ENCODE measurements at places on chromosomes 3 and 15.

DNA sequence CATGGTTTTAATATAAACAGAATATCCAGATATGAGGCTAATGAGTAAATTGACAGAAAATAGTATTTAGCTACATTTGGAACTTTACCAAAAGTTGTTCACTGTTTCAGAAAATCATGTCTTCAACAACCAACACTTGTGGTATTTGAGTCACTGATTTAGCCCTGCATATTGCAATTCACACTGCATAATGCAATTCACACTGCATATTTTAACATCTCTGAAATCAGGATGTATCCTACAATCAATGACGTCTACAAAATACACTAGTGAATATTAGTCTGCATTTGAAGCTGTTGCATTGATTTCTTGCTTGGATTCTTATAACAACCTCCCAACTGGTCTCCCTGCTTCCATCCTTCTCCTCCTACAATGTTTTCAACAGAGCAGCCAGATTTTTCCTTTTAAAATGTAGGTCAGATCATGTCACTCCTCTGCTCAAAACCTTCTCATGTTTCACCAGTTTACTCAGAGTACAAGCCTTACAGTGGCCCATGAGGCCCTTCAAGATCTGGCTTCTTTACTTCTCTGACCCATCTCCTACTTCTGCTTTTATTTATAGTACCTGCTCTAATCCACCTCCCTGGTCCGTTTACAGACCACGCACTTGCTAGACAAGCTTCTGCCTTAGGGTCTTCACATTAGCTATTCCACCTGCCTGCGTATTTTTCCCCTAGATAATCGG lies 11.4 kb upstream of the RAB11A start:
- DNase-seq, result no peak

DNA sequence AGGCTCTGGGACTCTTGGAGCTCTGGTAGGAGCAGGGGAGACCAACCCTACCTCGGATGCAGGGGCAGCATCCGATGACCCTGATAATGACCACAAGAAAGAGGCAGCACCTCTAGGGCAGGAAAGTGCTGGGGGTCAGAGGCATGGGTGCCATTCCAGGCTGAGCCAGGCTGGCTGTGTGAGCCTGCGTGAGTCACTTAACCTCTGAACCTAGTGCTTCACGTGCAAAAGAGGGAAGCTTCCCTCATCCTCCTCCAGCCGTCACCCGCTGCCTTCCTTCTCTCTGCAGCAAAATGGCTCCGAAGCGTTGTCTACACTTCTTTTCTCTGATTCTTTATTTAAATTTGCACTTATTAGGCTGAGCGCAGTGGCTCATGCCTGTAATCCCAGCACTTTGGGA lies 35.5 kb downstream of the ZDHHC19 start:
- DNase-seq, result no peak

DNA sequence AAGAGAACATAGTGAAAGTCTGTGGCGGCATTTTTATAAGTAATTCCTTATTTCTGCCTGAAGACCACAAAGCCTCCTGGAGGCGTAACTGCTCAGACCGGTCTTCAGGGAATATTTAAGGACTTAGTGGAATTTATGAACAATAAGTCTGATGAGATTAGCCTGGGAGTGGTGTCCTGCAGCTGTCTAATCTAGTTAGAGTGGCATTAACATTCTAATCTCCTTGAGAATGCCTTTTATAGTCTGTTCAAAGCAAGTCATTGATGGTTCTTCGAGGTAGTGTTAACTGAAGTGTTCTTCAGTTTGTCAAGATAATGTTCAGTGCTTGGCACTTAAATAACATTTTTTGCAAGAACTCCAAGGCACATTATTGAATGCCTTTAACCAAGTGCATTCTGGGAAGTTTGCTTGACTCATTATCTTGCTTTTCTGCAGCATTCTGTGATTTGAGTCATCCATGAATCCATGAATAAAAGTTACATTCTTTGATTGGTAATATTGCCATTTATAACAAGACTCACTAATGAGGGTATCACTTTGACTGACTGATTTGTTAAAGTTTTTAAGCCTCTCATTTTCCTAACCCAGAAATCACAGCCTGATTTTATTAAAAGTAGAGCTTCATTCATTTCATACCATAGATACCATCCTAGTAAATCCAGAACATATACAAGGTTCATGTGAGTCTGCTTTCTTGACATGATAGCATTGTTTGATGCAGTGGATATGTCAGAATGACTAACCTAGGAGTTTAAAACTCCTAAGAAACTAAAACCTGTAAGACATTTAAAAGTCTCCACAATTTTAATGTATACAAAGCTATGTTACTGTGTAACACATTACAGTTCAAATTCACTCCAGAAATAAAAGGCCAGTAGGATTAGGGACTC lies 12.5 kb downstream of the RBM5 start:
- no peak for DNase-seq

- no peak for DNase-seq
Measured at GRCh38 chr3:58551636-58552180, 14.7 kb upstream of the ACOX2 start.

All from transverse colon (tissue), 4 donors.